Astrocyte of the cerebellum (primary cell): ENCODE measurements at places on chromosomes 16 and 17.

DNA sequence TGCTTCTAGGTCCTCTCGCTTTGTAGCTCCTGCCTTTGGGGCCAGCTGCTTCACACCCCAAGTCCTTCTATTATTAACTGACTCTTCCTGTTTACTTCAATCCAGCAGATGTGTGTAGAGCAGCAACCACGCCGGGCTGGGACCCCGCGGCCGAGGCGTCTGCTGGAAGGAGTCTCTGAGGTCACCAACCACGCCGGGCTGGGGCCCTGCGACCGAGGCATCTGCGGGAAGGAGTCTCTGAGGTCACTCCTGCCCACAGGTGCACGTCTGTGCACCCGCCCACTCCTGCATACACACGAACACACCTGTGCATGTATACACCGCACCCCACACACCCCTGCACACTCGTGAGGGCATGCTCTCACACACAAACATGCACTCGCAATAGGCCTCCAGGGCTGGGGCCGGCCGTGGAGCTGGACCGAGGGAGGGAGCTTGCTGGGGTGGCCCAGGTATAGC is 7.8 kb upstream of the TEX19 start:
- DNase-seq = no peak

- DNase-seq = no peak
Measured at GRCh38 chr17:49595328-49595727, 19.7 kb downstream of the NXPH3 start.

GRCh38 chr17:4796552-4796920 is 572 bp downstream of the PSMB6 start:
- DNase-seq = no peak

- no peak for DNase-seq
Measured at GRCh38 chr16:67893743-67894399, 817 bp downstream of the PSKH1 start.

DNA sequence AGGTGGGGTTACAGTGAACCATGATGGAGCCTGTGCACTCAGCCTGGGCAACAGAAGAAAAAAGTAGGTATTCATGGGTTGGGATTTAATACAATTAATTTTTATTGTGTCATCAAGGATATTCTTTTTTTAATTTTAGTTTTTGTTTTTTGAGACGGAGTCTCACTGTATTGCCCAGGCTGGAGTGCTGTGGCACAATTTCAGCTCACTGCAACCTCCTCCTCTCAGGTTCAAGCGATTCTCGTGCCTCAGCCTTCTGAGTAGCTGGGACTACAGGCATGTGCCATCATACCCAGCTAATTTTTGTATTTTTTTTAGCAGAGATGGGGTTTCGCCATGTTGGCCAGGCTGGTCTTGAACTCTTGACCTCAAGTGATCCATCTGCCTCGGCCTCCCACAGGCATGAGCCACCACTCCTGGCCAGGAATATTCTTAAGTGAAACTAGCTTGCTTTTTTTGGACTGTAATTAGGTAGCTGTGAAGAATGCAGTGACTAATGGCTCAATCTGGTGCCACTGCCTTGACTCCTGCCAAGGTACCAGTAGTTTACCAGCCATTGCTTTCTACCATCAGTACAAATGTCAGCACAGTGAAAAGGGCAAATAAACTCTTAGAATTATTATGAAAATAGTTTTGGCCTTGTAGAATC is 4.8 kb downstream of the PPM1D start:
- peak; percentile 47 for DNase-seq

GRCh38 chr16:897701-898100 is 73.1 kb downstream of the LMF1 start:
- no peak for DNase-seq

DNA sequence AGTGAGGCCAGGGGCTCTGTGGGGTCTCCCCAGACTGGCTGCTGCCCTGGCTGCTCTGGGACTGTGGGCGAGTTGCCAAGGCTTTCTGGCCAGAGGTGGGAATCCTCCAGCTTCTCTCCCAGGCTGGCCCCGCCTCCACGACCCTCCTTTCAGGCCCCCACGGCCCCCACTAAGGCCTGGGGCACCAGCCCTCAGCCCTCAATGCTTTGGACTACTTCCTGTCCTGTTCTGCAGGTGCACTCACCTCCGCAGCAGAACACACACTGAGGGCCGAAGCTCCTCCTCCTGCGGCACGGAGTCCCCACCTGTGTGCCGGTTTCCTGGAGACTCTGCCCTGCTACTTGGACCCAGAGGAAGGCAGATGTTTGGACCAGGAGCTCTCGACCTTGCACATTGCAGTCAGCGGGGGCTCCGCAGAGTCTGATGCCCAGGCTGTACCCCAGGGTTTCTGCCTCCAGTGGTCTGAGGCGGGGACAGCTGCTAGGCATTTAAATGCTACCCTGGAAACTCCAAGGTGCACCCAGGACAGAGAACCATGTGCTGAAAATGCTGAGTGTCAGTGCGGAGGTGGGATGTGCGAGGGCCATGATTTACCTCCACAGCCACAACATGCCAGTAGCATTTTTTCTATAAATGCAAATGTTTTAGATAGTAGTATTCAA is 223.8 kb downstream of the IRF8 start:
- DNase-seq = no peak
